ENCODE measurements at places on chromosomes 5 and 9.

- no peak for DNase-seq
Observed at GRCh38 chr5:103475629-103476240, 86.9 kb downstream of the NUDT12 start.

DNA sequence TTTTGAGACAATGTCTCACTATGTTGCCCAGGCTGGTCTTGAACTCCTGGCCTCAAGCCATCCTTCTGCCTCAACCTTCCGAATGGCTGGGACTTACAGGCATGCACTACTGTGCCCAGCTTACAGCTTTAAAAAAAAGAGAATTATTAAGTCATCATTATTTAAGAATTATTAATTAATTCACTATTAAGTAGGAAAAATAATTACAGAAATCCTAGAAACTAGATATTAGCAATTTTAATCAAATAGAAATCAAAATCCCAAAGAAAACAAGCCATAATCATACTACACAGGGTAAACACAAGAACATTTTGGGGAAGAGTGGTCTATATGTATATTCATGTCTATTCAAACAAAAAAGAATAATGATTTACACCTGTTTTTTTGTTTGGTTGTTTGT lies 19.6 kb upstream of the MTMR12 start:
- no peak for DNase-seq

- DNase-seq, result no peak
Observed at GRCh38 chr9:105860516-105860915, 166.2 kb downstream of the TMEM38B start.

- DNase-seq, result no peak
Observed at GRCh38 chr9:131598121-131598520, 52.8 kb downstream of the PRRT1B start.

DNA sequence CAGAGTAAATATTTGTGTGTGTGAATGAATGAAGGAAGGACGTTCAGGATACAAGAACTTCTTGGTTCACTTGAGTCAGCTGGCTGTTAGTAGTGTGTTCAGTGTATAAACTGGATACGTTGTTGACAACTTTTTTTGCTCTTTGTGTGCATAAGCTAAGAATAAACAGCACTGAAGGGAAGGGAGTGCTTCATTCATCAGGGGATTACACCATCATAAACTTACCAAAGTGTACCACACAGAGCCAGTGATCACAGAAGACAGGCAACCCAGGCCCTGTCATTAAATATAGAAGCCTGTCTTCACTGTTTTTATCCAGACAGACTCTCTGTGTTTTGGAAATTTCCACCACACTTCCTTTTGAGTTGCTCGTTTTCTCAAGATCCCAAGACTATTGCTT lies 55.5 kb upstream of the MEF2C start:
- DNase-seq, result no peak
